ENCODE measurements at places on chromosomes 16 and 17. TPM values are rescaled to one million over a fixed set of nuclear protein-coding genes. Genes with fewer than 3 reads are reported as not detected.

SHISA6 gene
- total RNA-seq: 0.75 TPM

LRRC36 gene
- total RNA-seq: 2.1 TPM

KRT12 gene
- total RNA-seq: not detected

ACSM3 gene
- total RNA-seq: 11.0 TPM

VMO1 gene
- 3.9 TPM for total RNA-seq

C16orf92 gene
- total RNA-seq: not detected

MAPT gene
- 11.0 TPM for total RNA-seq

Data from mucosa of gallbladder (tissue), 1 donor.